ENCODE measurements at places on chromosomes 6 and 20.

DNA sequence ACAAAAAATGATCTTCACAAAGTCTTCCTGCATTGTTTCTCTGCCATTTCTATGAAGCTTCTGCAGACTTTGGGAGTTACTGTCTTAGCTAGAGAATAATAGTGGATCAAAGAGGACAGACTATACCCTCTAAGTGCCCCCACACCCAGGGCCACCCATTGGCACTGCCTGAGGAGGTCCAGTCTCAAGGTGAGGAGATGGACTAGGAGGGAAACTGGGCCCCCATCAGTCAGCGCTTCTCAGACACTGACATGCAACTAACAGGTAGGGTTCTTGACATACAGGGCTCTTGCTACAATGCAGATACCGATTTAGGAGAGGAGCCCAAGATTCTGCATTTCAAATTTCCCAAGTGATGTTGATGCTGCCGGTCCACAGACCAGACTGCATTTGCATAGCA is 24.3 kb downstream of the PCNA start:
- no peak for DNase-seq

- peak; percentile 51 for DNase-seq
Observed at GRCh38 chr6:134138226-134138975, 86.0 kb upstream of the SLC2A12 start.

- peak; percentile 2 for DNase-seq
Observed at GRCh38 chr6:111361648-111362047, 121.4 kb downstream of the REV3L start.

DNA sequence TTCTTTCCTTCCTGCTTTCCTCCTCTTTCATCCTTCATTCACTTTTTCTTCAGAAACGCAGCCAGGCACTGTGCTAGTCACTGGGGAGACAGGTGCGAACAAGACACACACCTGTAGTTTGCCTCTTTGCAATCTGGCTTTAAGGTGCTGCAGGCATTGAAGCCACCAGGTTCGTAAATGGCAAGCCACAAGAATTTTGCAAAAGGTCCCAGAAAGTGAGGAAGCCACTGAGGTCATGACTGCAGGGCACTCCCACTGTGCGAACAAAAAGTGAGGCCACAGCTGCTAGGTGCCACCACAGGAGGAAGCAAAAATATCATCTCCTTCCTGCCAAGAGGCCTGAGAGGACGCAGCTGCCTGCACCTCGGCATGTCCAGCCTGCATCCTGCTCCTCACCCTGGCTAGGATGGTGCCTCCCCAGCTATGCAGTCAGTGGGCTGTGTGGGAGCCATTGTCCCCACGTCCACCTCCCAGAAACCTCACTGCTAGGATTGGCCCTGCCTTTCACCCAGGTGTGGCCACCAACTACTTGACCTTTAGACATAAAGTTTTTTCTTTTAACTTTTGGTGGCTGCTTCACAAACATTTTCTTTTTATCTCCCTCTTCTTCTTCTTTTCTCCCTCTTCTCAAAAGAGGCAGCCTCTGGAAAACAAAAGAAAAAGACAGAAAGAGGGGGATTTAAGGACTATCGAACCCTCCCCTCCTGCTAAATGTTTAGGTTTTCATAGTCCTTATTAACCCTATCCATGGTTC is 230.8 kb downstream of the BCAS1 start:
- no peak for DNase-seq

- no peak for DNase-seq
Observed at GRCh38 chr6:116524236-116524635, 12.8 kb downstream of the CALHM5 start.

GRCh38 chr6:156917213-156917612 is 140.0 kb downstream of the ARID1B start:
- DNase-seq = no peak

DNA sequence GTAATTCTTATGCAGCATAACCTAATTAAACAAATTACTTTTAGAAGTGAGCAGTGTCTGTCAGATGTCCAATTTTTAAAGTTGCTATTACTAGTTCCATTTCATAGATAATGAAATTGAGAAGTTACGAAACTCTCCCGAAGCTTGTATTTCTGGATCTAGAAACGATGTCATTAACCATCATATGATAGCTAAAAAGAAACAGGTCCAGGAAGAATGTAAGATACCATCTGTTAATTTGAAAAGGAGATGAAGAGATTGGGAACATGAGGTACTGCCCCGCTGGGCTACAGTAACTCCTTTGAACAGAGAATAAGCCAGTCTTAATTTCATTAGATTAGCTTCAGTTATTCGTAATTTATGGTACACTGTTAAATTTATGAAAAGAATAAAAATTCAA is 47.5 kb upstream of the TMX4 start:
- DNase-seq = no peak

DNA sequence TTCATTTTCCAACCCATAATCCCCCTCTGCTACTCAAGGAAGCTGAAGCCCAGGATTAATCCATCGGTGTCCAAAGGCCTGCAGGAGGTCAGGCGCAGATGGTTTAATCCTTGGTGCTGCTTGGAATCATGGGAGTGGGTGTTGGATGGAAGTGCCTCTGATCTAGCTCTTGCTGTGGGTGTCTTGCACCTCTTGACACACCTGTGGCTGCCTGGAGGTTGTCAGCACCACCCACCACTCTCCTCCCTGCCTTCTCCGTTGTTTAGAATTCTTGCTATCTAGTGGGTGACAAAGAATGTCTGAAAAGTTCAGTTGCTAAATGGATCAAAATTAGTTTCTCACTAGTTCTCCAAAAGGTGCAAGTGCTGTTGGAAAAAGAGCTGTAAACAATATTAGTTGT is 1074.4 kb upstream of the FLRT3 start:
- peak; percentile 22 for DNase-seq

DNA sequence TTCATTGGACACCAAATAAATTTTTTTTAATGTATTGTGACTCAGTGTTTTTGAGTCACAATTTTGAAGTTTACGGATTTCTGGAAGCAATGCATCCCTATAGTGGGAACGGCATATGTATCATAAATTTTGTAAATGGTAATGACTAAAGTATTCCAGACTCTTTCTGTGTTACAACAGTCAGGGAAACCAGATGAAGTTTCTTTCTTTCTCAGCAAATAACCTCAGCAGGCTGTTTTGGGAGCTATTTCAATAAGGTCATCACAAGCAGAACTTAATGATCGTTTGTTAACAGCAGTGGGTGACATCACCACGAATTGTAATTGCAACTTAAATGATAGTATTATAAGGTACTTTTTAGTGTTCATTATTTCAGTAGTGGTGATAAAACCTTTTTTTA is 52.0 kb downstream of the HIVEP1 start:
- DNase-seq = no peak

DNA sequence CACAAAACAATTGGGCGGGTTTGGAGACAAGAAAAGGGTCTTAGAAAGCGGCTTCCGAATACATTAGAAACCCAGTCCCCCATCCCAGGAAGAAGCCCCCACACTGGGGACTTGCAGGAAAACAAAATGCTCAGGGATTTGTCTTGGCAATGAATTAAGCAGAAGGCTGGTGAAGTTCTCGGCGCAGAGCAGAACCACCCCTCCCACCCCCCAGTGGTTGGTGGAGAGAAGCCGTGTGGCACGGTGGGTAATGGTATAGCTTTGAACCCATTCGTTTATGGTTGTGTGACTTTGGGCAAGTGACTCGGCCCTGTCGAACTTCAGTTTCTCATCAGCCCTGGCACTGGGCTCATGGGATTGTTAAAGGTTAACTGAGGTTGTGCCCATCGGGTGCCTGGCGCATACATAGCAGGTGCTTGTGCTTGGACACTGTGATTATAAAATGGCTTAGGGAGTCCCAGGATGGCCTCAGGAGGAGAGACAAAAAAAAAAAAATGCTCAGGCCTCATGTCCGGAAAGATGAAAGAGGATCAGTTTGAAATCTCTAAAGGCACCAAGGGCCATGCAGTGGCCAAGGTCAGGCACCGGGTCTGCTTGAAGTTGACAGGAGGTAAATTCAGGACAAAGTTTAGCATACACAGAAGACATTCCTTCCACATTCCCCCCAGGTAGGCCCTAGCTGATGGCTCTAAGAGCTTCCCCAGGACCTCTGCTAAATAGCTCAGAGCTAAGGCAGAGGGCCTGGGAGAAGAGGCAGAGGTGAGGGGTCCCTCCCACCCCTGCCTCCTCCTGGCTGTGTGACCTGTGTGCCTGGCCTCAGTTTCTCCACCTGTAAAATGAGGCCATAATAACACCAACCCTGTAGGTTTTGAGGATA is 120.1 kb upstream of the PTPN1 start:
- no peak for DNase-seq

DNA sequence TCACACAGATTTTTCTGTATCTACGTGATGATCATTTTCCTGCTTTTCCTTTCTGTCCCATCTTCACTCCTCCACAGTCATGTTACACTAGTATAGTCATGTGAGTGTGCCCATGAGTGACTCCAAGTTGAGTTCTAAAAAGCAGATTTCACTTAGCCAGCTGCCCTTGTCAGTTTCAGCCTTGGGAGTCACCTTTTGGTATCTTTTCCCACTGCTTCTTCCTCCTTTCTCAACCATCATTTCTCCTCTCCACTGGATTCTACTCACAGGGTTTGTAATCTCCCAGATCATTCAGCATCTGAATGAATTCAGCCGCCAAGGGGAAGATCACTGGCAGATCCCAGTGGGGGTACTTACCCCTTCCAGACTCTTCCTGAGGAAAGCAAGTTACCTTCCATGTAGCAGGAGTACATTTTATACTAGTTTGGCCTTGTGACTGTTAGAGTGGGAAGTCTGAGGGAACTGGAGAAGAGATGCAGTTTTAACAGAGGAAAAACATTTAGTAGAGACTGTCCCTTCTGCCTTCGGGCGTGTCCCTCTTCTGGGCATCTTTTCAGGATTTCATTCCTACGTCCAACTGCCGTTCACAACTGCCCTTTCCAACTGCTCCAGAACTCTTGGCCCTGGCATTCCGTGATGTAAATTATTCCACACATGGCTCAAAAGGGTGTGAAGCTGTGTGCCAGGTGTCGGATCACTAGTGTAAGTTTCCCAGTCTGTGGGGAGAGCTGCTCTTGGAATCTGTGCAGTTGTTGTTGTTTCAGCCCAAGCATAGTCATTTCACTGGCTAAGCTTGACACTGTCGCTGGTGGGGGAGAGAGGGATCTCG is 38.9 kb downstream of the BICRAL start:
- no peak for DNase-seq

GRCh38 chr6:16872543-16873235 is 111.4 kb upstream of the ATXN1 start:
- DNase-seq = no peak

GRCh38 chr6:56076033-56076432 is 171.3 kb downstream of the COL21A1 start:
- no peak for DNase-seq

DNA sequence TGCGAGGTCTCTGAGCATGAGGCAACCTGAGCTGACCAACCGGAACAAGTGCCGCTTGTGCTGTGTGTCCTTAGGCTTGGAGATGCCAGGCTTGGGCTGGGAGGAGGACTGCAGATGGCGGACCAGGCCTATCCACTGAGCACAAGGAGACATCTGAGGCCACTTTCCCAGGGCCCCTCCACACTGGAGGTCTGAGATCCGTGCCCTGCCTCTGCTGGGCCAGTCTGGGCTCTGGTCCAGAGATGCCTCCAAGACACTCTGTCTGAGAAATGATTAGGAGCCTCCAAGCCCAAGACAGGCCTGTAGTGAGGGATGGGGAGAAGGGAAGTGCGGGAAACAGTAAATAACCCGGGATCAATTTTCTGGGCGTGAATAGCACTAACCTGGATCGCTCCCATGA is 3.0 kb upstream of the MLN start:
- no peak for DNase-seq

DNA sequence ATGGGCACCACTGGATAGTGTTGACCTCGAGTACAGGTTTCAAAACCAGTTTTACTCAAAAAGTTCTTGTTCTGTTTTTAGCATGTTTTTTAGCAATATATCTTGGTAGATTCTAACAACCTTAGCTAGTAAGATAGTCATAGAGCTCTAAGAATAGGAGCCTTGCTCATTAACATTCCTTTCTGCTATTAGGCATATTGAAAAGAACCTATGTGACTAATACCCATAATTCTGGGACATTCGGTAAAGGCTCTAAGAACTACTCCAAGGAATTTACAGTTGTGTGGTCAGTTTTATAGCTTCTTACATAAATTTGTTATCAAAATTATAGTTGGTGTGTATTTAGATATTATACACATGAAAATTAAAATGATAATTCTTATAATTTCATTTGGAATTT is 11.6 kb downstream of the SLC9A8 start:
- no peak for DNase-seq

GRCh38 chr20:24365670-24366069 is 103.8 kb upstream of the SYNDIG1 start:
- no peak for DNase-seq

GRCh38 chr20:17519606-17520285 is 11.4 kb downstream of the BFSP1 start:
- DNase-seq = no peak

All from caudate nucleus (tissue), 63 donors.